ENCODE measurements at places on chromosomes 1 and 21. TPM values are rescaled to one million over a fixed set of nuclear protein-coding genes. Genes with fewer than 3 reads are reported as not detected.
A peak's percentile ranks its signal among the peaks of the same experiment; 100 is the strongest.

MNDA gene
- total RNA-seq, result 1.1 TPM

DNA sequence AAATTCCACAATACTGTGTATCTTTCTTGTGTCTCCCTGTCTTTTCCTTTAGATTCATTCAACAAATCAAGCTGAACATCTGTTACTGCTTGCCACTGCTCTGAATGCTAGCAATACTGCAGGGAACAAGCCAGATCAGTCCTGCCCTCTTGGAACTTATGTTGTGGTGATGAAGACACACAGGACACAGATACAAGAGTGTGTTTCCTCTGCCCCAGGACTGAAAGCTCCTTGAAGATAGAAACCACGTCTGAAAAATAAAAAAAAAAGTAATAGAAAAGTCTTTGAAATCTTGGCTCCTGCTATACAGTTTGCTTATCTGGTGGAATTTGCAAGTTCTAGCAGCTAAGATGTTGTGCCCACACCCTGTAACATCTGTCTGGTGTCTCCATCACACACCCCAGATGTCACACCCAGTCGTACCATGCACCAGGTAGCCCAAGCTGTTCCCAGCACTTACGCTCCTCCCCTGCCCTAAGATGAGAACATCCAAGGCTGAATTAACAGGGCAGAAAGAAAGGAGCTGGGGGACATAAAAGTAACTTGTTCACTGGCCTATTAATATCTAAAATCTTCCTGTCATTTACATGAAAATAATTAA is 80.2 kb upstream of the GALNT2 start:
- DNase-seq, result no peak

NLRP3 gene
- total RNA-seq, result 18.0 TPM

DNA sequence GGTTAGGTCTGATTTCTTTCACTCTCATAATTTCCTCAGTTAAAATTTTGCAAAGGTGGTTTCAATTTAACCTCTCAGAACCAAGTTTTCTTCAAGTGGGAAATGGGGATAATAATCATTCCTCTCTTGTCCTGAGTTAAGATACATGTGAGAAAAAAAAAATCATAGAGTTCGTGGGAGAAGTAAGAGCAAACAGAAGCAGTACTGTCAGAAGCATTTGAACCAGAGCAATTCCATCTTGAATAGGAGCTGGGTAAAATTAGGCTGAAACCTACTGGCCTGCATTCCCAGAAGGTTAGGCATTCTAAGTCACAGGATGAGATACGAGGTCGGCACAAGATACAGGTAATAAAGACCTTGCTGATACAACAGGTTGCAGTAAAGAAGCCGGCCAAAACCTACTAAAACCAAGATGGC is 28.6 kb upstream of the TMEM61 start:
- no peak for DNase-seq

GPR161 gene
- 4.0 TPM for total RNA-seq

GRCh38 chr1:62912028-62912638 is 128.2 kb downstream of the ATG4C start:
- peak; percentile 15 for DNase-seq

GRCh38 chr1:212482006-212482636 is 49.4 kb downstream of the NENF start:
- DNase-seq, result no peak

TFF1 gene
- not detected for total RNA-seq

DEPDC1 gene
- 0.54 TPM for total RNA-seq

HIPK1 gene
- total RNA-seq, result 151 TPM

RXFP4 gene
- total RNA-seq, result not detected

DNA sequence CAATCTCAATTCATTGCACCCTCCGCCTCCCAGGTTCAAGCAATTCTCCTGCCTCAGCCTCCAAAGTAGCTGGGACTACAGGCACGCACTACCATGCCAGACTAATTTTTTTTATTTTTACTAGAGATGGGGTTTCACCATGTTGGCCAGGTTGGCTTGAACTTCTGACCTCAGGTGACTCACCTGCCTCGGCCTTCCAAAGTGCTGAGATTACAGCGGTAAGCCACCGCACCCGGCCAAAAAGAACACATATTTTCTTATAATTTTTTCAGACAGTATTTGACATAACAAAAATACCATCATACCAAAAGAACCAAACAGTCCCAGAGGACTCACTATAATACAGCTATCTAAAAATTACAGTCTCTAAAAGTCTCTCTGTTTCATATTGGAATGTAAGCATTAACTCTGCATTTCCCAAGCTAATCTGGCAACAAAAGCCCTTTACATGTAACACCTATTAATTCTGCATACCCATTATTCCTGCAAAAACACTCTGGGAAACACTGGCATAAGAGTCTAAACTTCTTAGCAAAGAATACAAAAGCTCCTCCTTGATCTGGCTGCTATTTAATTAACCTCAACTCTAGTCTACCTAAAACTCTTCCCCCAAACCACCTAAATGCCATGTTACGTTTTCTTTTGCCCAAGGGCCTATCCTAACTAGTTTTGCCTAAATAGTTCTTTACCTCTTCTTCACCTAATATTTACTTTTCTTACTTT is 26.9 kb downstream of the WDR26 start:
- DNase-seq, result no peak

CAMTA1 gene
- 19.9 TPM for total RNA-seq

DNA sequence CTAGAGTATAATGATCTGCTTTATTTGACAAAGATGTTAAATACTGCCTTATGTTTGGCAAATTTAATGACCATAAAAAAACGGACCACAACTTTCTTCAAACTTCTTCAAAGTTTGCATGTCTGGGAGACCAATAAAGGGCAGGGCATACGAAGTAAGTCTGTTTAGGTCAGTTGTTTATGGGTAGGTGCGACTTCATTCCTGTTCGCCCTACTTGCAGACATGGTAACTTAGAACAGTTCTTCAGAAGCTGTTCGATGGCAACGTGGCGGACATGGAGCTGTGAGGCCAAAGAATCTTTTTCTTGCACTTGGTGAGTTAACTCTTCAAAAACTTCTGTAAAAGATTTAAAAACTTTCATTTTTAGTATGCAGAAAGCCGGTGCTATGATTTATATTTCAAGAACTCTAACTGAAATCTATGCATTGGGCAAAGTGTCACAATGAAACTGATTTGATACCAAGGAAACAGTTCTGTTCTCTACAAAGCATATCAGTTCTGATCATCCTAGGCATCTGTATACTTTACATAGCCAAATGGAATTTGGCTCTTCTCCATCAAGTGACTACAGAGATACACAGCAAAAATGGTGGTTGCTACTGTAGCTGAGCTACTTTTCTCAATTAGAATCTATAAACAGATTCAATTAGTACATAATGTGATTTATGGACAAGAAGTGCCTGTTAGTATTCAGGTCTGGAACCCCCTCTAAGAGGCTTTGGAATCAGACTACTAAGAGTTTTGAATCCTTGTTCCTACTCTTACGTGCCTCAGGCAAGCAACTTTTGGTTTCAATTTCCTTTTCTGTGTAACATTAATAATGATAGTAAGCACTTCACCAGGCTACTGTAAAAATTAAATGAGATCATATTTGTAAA is 25.7 kb downstream of the C21orf91 start:
- no peak for DNase-seq

FAM167B gene
- under 0.01 TPM for total RNA-seq

Data from hematopoietic multipotent progenitor cell (in vitro differentiated cells).